Activated effector memory CD4-positive, alpha-beta T cell treated with anti-CD3 and anti-CD28 coated beads, Interleukin-2, amount 50 U/mL, for 16 hours (primary cell): ENCODE measurements at places on chromosomes 16 and 17.

- no peak for DNase-seq
These were observed 8.7 kb downstream of the USP36 start for GRCh38 chr17:78831688-78832540.

GRCh38 chr16:67675579-67675935 is 8.9 kb downstream of the C16orf86 start:
- DNase-seq: no peak

DNA sequence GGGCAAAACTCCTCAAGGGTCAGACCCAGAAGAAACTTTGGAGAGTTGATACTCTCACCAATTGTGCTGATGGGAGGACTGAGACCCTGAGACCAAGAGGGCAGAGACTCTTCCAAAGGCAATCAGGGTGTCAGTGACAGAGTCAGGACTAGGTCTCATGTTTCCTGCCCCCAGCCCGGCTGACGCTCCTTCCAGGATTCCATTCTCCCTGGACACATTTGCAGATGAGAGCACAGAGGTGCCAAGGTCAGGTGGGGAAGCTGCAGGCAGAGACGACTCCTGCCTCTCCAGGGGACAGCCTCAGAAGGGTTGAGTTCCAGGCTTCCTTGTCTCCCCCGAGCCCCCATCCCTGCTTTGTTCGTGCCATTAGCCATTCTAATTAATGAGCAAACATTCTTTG is 174.1 kb downstream of the WSCD1 start:
- no peak for DNase-seq

GRCh38 chr17:11332706-11333105 is 91.7 kb downstream of the SHISA6 start:
- DNase-seq: no peak

DNA sequence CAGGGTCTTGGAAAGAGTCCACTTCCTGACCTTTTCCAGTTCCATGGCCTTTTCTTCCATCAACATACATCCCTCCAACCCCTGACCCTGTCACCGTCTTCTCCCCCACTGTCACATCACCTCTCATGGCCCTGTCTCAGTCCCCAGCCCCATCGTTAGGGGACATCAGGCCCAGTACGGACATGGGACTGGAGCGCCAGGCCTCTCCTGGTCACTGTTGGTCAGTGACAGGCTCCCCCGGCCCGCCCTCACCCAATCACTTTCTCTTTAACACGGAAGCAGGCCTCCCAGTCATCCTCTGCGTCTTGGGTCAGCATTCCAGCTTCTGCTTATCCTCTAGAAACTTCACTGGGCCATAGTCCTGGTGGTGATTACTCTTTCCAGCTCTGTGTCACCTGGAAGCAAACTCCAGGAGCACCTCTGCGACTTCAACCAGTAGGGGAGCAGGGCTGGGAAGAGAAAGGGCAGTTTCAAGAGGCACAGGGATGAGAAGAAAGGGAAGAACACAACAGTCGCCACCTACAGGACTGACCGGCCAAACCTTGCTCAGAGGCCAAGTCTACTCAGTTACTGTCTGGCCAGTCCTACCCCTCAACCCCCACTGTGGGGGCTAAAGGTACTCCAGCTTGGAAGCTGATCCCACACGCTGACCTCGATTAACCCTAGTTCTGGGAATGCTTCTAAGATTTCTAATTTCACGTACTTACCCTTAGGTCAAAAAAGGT is 15.9 kb upstream of the ICAM2 start:
- DNase-seq: no peak

GRCh38 chr16:31698901-31699300 is 171.2 kb downstream of the AHSP start:
- no peak for DNase-seq

GRCh38 chr16:55475919-55476318 is 3.1 kb upstream of the MMP2 start:
- no peak for DNase-seq

GRCh38 chr16:61887903-61888302 is 148.3 kb downstream of the CDH8 start:
- no peak for DNase-seq

GRCh38 chr16:85371948-85372347 is 241.2 kb upstream of the GSE1 start:
- no peak for DNase-seq

DNA sequence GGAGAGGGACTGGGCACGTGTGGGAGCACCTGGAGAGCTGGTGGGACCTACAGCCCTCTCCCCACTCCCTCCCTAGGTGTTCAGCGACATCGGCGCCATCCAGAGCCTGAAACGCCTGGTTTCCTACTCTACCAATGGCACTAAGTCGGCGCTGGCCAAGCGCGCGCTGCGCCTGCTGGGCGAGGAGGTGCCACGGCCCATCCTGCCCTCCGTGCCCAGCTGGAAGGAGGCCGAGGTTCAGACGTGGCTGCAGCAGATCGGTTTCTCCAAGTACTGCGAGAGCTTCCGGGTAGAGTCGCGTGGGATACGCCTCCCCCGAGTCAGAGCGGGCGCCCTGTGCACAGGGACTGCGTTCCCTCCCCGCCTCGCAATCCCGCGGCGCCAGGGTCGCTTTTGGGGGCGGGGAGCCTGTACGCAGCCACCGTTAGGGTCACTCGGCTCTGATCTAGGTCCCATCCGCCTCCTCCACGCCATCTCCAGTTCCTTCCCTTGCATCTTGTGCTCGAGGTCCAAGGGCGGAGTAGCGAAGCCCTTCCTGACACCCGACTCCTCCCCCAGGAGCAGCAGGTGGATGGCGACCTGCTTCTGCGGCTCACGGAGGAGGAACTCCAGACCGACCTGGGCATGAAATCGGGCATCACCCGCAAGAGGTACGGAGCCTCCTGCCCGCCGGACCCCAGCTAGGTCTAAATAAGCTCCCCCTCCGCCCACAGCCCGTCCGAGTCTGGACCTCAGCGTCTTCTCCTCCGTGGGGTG is 13.0 kb downstream of the SARM1 start:
- peak; percentile 87 for DNase-seq

DNA sequence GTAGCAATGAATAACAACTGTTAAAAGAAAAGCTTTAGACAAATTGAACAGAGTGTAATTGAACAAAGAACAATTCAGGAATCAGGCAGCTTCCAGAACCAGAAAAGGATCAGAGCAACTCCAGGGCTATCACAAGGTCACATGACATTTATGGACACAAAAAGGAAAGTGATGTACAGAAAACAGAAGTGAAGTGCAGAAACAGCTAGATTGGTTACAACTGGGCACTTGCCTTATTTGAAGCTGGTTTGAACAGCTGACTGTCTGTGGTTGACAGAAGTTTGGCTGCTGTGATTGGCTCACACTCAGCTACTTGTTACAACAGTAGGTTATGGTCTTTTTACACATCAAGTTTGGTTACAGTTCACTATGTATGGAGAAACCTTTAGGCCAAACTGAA is 14.8 kb downstream of the EFCAB5 start:
- DNase-seq: no peak

DNA sequence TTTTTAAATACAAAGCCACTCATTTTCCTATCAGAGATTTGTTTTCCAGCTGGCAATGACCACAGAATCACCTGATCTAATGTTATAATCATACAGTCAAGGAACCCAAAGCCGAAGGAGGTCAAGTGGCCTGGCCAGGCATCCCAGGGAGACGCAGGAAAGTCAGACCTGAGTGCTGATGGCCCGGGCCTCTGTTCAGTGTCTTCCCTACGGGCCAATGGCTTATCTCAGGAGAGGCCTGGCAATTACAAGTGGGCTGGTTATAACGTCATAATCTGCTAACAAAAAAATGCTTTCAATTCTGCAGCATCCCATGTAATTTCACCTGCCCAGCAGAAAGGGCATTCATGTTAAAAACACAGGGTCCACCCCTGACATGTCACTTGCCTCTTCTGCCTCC is 43.5 kb downstream of the ARHGAP17 start:
- no peak for DNase-seq

DNA sequence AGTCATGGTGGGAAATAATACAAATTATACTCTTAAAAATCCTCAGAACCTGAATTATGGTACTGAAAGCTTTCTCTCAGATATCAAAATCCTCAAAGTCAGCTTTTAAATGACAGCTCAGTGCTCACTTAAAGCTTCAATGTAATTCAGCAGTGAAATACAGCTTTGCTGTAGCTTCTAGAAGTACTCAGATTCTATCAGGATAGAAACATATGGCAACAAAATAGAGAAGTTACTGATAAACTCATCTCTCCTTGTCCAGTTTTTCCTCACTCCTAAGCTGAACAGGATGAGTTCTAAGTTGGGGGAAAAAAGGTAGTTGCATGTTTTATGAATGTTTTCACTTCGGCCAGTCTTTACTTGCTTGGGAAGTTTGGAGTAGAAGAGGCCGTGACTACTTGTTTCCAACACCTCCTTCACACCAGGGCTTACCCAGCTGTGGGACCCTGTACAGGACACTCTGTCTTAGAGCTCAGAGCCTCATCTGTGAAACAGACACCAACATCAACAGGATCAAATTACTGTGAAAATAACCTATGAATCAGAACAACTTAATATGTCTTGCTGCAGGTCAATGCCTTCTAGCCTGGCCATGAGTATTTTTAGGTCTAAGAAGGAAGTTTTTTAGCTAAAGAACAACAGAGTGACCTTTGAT is 30.2 kb downstream of the OGFOD1 start:
- DNase-seq: no peak

- no peak for DNase-seq
These were observed 47.1 kb upstream of the CLEC19A start for GRCh38 chr16:19238406-19238805.

DNA sequence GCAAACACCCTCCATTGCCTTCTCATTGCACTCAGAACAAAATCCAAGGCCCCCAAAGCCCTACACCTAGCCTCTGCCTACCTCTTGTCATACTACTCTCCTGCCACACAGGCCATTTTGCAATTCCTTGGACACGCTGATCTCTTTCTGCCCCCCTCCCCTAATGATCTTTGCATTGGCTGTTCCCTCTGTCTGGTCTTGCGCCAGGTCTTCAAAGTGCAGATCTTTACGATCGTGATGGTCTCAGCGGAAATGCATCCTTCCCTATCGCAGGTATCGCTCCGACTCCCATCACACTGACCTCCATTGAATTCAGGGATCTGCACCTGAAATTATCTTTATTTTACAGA is 777 bp upstream of the MOSMO start:
- no peak for DNase-seq

- no peak for DNase-seq
These were observed 31.9 kb downstream of the ARHGAP23 start for GRCh38 chr17:38460082-38460715.

GRCh38 chr16:6095414-6095813 is 997.8 kb upstream of the EEF2KMT start:
- DNase-seq: no peak

- DNase-seq: no peak
These were observed 49.3 kb downstream of the TTC19 start for GRCh38 chr17:16048811-16049449.

DNA sequence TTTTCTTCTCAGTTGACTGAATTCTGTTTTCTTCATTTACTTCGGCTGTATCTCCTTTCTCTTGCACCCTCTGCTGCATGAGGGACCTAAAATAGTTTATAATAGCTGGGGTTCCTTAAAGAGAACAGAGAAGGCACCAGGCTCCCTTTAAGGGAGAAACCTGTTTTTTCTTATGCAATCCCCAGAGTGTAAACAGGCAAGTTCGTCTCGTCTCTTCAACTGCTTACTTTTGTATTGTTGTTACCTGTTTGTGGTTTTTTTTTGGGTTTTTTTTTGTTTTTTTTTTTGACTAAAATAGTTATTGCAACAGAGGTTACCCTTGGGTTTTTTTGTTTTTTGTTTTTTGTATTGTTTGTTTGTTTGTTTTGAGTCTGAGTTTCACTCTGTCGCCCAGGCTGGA is 3.7 kb upstream of the LDHD start:
- DNase-seq: no peak

GRCh38 chr17:13265311-13265710 is 247.5 kb upstream of the ELAC2 start:
- DNase-seq: no peak

DNA sequence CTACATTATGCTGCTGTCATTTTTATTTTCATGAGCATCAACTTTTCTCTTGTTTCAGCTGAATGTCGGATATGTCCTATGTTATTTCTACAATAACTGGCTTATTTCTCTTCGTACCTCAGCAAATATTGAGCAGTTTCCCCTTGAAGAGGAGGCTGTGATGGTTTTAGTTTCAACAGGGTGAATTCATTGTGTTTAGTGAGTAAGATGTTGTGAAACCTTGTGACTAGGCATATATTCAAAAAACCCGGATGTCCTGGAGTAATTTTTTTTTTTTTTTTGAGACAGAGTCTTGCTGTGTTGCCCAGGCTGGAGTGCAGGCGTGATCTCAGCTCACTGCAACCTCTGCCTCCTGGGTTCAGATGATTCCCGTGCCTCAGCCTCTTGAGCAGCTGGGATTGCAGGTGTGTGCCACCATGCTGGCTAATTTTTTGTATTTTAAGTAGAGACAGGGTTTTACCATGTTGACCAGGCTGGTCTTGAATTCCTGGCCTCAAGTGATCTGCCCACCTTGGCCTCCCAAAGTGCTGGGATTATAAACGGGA is 11.1 kb downstream of the CPD start:
- no peak for DNase-seq

- no peak for DNase-seq
These were observed 421.7 kb upstream of the C16orf82 start for GRCh38 chr16:26644912-26645543.

DNA sequence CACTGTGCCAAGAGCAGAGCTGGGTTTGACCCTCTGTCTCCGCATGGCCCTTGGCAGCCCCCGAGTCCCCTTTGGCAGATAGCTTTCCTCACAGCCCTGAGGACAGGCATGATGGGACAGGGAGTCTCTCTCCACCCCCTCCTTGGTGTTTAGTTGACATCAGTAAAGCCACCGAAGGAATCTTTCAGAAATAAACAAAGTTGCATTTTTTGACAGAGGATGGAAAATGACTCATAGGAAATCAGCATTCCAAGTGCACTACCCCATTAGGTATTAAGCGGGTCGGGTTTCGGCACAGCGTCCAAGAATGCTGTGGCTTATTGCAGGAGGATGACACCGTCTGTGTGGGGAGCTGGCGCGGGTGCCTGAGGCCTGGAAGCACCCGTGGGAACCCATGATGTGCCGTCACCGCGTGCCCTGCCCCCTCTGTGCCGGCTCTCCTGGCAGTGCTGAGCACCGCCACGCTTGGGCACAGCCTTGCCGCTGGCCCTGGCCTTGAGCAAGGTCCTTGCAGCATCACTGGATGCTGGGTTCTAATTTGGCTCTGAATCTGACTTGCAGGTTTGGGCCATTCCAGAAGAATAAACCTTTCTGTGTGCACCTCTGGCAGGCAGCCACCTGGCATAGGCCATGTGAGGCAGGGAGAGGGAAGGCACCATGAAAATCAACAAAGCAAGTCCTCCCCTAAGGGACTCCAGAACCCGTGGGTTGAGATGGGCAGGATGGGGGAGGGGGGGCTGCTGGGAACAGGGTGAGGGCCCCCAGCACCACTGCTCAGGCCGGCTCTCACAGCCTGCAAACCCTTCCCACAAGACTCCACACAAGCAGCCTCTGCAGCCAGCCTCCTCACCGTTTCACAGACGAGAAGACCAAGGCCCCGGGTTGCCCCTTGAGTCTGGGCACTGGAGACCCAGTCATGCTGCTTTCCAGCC is 50.5 kb upstream of the ZNF469 start:
- no peak for DNase-seq

GRCh38 chr17:63741143-63741407 is 524 bp downstream of the STRADA start:
- DNase-seq: no peak
